ENCODE measurements at places on chromosomes 3 and 15.

DNA sequence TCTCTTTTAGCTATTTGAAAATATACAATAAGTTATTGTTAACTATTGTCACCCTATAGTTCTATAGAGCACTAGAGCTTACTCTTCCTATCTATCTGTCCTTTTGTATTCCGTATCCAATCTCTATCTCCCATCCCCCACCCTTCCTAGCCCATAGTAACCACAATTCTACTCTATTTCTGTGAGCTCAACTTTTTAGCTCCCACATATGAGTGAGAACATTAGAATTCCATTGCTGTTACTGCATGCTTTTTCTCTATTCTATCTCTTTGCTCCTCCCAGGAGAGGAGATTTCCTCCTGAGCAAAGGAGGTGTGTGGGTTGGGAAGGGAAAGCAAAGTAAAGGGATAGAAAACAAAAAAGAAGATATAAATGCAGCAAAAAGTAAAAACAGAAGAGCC lies 105.6 kb upstream of the SLC4A7 start:
- DNase-seq = no peak

DNA sequence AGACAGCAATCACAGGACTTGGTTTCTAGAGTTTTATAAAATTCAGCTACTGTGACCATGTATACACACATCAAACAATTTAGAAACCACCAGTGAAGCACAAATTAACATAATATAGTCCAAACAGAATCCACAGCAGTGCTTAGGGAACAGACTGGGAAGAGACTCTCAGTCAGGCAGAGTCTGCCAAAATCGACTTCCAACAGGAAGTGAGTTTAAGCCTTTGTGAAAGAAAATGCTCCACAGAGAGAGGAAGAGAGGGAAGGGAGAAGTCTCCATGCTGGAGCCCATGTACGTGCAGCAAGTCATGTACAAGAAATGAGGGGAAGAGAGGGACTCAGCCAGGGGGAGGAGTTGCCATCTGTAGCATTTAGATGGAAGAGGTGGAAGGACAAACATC lies 172.6 kb downstream of the IL5RA start:
- DNase-seq = no peak

GRCh38 chr15:75031848-75032247 lies 8.5 kb downstream of the PPCDC start:
- no peak for DNase-seq

DNA sequence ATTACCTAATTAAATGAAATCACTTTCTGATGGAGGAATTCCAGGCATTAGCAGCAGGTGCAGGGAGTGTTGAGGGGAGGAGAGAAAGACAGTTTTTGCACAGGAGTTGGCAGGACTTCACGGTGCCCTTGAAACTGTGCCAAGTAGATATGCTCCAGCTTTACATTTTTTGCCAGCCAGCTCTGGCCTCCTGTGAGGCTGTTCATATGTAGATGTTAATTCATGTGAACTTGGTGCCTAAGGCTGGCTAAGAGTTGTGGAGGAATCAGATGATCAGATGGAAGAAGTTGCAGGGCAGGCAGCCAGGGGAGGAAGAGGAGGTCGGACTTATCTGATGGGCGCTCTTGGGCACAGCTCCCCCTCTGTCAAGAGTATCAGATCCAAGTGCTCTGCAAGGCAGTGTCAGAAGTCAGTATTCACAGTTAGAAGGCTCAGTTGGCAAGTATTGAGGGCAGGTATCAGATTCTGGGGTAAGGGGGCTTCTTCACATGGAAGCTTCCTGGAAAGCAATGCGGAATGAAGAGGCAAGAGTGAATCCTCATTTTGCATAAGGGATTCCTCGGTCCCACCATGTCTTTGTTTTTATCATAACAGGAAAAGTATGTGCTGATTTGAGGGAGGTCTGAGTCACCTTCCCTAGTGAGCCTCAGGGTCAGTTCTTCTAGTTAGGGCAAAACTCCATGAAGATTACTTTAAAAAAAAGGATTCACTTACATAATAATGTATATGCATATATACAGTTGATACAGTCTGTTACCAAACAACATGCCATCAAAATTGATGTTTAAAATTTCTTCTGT lies 172.6 kb upstream of the UMPS start:
- DNase-seq = no peak

DNA sequence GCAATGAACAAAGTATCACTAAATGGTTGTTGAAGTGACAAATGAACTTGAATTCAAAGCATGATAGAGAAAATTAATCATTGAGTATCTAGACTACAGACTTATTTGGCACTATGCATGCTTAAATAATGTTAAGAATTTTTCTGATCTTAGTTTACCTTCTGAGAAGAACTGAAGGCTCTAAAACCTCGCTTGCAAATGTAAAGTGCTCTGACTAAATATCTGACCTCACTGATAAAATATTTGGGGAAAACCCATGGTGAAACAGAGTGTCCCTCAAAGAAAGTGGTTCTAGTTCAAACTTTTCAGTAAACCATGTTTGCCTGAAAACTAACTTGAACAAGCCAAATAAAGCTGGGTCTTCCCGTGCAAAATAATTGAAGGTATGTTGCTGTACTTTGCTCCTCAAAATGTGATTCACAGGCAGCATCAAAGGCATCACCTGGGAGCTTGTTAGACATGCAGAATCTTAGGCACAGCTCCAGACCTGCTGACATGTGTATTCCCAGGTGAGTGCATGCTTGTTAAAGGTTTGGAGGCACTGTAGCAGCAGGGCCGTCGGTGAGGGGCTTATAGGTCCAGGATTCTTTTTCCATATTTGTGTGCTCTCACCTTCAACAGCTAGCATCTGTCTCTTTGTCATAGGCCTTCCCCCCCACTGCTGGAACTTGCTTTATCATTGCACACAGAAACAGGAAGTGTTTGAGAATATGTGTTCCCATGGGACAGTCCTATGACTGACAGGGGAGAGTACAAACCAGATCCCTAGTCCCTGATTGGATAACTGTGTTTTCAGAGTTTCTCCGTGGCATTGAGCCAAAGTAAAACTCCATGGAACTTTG lies 524.2 kb upstream of the LMCD1 start:
- DNase-seq = no peak

DNA sequence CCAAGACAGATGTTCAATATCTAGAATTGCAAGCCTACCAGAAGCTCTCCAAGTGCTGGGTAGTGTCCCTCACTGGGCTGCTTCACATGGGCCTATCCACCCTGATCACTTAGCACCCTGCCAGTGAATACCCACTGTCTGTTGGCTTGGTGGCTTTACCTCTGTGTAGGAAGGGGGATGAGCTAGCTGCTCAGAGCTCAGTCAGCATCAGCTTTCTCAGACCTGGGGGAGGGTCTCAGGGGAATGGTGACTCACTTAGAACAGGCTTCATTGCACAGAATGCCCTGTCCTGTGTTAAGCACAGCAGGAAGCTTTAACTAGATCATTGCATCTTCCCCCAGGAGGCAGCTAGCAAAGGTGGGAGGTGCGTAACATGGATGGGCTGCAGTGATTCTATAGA lies 209.8 kb downstream of the PDCD6IP start:
- DNase-seq = no peak

- DNase-seq = no peak
These were observed 24.4 kb downstream of the DCBLD2 start for GRCh38 chr3:98877132-98877531.

- DNase-seq = peak; percentile 46
These were observed 257.7 kb upstream of the PEX5L start for GRCh38 chr3:180294282-180295027.

- DNase-seq = no peak
These were observed 60.3 kb downstream of the UBE3A start for GRCh38 chr15:25378501-25378901.
